ENCODE measurements at places on chromosomes 1 and 21.

- DNase-seq: no peak
- H3K27ac ChIP-seq: no peak overlapping the region
- H3K4me1 ChIP-seq: no peaks in the 10 kb centered on the region
- H3K27me3 ChIP-seq: no peaks in the 10 kb centered on the region
These were observed 1678.9 kb downstream of the KCNT2 start for GRCh38 chr1:194929357-194929756.

DNA sequence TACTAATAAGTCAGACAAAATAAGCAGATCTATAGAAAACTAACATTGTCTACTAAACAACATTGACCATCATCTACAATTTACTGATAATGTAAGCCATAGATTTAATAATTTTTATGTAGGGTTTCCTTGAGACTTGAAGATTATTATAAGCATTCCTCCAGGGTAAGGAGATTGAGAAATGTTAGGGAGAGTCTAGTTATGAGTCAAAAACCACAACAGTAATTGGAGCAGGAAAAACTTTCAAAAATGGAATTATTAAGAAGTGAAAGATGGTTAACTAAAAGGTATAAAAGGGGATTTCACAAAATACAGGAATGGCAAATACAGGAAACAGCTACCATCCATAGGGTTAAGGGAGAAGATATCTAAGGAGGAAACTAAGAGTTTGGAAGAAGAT, 12.4 kb upstream of the UHMK1 start:
- no peak overlapping the region for H3K27ac ChIP-seq
- H3K4me3 ChIP-seq: no peak overlapping the region
- no peaks in the 10 kb centered on the region for H3K36me3 ChIP-seq
- H3K27me3 ChIP-seq: no peaks in the 10 kb centered on the region
- H3K4me1 ChIP-seq: no peaks in the 10 kb centered on the region

DNA sequence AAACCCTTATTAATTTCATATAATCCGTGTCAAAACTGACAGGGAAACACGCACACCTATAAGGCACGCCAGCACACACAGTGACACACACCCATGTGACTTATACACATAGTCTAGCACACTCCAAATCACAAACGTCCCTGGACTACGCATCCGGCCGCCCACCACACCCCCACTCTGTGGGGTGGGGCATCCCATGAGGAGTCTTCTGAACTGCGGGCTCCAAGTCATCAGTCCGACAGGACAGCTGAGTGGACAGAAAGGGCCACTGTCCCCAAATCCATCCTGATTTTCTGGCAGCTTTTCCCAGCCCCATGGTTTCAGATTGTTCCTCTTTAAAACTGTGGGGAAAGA, 829 bp downstream of the PEA15 start:
- peaks cover 18% of the 10 kb centered on the region for H3K36me3 ChIP-seq
- H3K27ac ChIP-seq: peak overlapping the region; percentile 67
- peak overlapping the region; percentile 89 for H3K4me3 ChIP-seq

DNA sequence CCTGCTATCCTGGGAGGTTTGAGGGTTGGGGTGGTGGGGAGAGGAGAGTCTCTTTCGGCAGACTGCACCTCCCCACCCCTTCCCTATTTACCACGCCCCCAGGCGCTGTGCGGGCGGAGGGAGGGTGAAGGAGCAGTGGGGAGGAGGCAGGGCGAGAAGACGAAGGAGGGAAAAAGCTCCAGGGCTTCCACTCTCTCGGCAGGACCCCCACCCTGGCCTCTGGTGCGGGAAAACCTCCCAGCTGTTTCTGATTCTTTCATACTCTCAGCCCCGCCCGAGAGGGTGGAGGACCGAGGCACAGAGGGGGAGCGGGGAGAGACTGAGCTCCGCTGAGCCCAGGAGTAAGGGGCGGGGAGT, 866 bp upstream of the WNT2B start:
- no peaks in the 10 kb centered on the region for H3K27me3 ChIP-seq
- peak; percentile 18 for DNase-seq
- H3K27ac ChIP-seq: no peak overlapping the region
- peak overlapping the region; percentile 72 for H3K4me3 ChIP-seq
- no peaks in the 10 kb centered on the region for H3K36me3 ChIP-seq

GRCh38 chr21:27359141-27359540, 392.3 kb upstream of the ADAMTS5 start:
- no peaks in the 10 kb centered on the region for H3K36me3 ChIP-seq
- H3K27me3 ChIP-seq: no peaks in the 10 kb centered on the region
- DNase-seq: no peak
- H3K27ac ChIP-seq: no peak overlapping the region

DNA sequence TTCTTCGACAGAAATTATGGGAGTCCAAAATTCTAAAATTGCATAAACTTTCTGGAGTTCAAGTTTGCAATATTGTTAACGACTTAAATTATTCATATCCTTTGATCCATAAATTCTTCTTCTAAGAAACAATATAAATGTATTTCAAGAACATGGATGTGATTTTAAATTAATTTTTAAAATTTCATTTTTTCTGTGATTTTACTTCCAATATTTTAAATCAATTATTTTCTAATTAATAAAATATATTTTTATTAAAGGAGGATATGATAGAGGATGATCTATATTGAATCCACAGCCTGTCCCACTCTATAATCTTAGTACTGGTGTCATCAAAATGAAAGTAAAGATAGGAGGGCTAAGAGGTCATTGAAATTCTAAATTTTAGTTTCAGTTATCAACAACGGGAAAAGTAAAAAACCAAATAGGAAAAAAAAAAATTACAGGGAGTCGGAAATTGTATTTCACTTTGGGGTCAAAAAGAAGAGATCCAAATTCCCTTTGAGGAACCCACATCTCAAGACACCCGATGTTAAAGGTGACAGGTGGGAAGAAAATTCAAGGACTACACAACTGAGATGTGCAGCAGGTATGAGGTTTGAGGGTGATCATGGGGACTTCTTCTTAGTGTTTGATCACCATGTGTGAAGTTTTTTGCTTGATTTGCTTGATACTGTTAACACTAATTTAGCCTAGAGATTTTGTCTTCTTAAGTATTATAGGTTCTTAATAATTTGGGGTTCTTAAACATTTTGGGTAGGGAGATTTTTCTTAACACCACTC, 154.8 kb upstream of the RGS18 start:
- H3K27ac ChIP-seq: no peak overlapping the region
- no peak for DNase-seq
- H3K36me3 ChIP-seq: no peaks in the 10 kb centered on the region
- no peaks in the 10 kb centered on the region for H3K4me1 ChIP-seq
- no peak overlapping the region for H3K4me3 ChIP-seq

DNA sequence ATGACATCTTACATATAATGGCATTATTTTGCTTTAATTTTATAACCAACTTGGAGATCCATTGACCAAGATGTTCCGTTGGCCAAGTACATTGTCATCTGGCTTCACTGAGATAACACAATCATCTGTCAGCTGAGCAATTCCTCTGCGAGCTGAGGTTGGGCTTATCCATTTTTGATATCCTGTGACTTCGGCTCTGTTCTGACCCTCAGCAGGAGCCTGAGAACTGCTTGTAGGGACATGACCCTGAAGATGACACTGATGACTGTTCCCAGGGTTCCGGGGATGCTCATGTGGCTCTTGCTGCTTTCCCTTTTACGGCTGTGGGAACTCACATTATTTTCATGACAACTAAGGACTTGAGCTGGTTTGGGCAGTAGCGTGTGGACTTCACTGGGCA, 51.2 kb downstream of the TLR5 start:
- H3K4me1 ChIP-seq: no peaks in the 10 kb centered on the region
- no peak for DNase-seq
- H3K4me3 ChIP-seq: no peak overlapping the region
- H3K36me3 ChIP-seq: no peaks in the 10 kb centered on the region
- H3K27ac ChIP-seq: no peak overlapping the region

- H3K36me3 ChIP-seq: no peaks in the 10 kb centered on the region
- no peaks in the 10 kb centered on the region for H3K27me3 ChIP-seq
- H3K4me1 ChIP-seq: peaks cover 6% of the 10 kb centered on the region
These were observed 2.9 kb upstream of the LRP8 start for GRCh38 chr1:53330819-53331218.

GRCh38 chr1:1677718-1678580, 14.6 kb downstream of the SLC35E2B start:
- H3K4me1 ChIP-seq: no peaks in the 10 kb centered on the region
- no peak overlapping the region for H3K27ac ChIP-seq
- peaks cover 3% of the 10 kb centered on the region for H3K36me3 ChIP-seq
- DNase-seq: peak; percentile 0

DNA sequence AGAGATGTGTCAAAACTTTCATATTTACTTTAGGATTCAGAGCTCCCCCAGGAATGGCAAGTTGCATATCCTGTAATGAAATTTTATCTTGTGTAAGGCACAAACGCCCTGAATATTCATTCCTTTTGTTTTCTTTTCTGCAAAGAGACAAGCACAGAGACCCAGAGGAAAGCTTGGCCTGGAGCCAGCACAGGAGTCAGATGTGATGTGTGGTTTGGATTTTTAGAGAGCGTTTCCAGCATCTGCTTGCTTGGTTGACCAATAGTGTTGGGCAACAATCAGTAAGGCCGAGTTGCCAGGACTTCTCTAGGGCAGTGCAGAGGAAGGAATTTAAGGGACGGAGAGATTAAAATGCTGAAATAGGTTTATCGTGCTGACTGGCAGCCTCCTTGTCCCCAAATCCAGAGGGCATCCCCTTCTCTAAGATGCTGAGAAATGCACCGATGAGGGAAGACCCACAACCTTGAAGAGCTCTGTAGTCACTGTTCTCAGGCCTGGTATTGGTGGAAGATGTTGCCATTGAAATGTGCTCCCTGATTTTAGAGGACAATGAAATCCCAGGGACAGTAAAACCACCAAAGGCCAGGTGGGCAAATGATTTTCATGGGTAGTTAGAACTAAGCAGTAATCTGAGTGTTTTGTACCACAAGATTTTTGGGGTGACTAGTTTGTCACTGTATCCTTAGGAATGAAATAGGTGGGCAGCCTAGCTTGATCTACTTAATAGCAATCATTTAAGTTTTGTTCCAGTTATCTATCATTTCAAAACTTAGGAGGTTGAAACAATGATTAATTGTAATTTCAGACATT, 37.9 kb upstream of the RHOU start:
- no peak overlapping the region for H3K27ac ChIP-seq
- H3K27me3 ChIP-seq: no peaks in the 10 kb centered on the region

- no peaks in the 10 kb centered on the region for H3K4me1 ChIP-seq
- H3K27me3 ChIP-seq: no peaks in the 10 kb centered on the region
- no peaks in the 10 kb centered on the region for H3K36me3 ChIP-seq
- no peak overlapping the region for H3K27ac ChIP-seq
- no peak overlapping the region for H3K4me3 ChIP-seq
- DNase-seq: no peak
These were observed 582.8 kb downstream of the PTBP2 start for GRCh38 chr1:97304366-97304765.

DNA sequence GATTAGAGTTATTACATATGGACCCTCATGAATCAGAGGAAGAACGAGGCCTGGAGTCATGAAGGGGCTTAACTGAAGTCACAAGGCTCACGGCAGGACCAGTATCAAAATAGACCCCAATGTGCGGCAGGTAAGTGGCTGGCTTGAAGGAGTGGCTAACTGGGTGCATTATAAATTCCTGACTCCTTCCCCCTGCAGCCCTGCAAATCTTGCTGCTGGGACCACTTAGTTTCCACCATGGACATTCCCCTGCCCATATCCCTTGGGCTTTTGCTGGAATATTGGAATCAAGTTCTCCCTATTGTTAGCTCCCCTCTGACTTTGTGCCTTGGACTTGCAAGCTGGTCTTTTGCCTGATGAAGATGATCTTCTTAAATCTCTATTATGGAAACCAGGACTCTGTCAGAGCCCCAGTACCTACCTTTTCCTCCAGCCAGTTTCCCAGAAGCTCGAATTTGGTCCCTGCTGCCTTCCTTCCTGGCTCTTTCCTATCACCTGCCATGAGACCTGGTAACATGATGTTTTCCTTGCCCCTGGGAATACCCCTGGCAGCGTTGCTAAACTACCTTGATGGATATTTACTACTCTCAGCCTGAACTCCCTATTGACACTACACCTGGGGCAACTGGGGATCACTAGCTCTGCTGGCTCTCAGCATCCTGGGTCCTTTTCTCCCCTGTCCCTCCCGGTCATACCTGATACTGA, 156.0 kb upstream of the JUN start:
- no peak for DNase-seq
- no peak overlapping the region for H3K27ac ChIP-seq
- no peaks in the 10 kb centered on the region for H3K36me3 ChIP-seq

GRCh38 chr1:191495040-191495439, 663.2 kb upstream of the RGS18 start:
- H3K4me3 ChIP-seq: no peak overlapping the region
- H3K4me1 ChIP-seq: peaks cover 10% of the 10 kb centered on the region
- DNase-seq: peak; percentile 49

DNA sequence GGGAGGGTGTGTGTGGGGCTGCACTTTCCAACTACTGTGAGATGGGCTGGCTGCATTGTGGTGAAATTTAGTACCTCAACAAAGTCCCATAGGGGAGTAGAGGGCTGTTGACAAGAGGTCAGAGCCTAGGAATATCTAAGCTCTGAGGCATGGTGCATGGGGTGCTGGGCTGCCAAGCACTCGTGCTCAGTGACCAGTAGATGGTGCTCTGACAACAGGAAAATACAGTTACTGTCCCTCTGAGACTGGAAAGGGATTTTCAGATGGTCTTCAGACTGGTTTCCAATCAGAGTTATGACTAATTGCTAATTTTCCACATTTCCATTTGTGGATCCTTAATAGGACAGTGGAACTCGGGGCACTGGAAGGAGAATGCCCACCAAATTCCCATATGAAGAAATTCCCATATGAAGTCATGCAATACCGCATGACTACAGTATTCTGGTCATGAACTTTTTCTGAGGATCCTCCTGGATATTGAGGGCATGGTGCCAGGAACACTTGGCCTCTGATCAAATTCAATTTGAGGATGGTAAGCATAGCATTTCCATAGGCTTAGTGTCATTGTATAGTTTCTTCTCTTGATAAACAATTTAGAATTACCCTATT, 4.1 kb upstream of the CACNA1E start:
- H3K36me3 ChIP-seq: no peaks in the 10 kb centered on the region
- DNase-seq: peak; percentile 63
- no peaks in the 10 kb centered on the region for H3K4me1 ChIP-seq
- H3K4me3 ChIP-seq: no peak overlapping the region

GRCh38 chr1:187759825-187760333, 931.1 kb downstream of the PLA2G4A start:
- H3K4me1 ChIP-seq: no peaks in the 10 kb centered on the region
- H3K27ac ChIP-seq: no peak overlapping the region
- DNase-seq: no peak
- no peak overlapping the region for H3K4me3 ChIP-seq

GRCh38 chr1:119859647-119860046, 36.7 kb downstream of the ADAM30 start:
- no peaks in the 10 kb centered on the region for H3K36me3 ChIP-seq
- peaks cover 29% of the 10 kb centered on the region for H3K4me1 ChIP-seq
- peak overlapping the region; percentile 73 for H3K27ac ChIP-seq
- H3K27me3 ChIP-seq: no peaks in the 10 kb centered on the region
- 0 out of 2 replicates have a peak overlapping the region, but pooled peaks have one; percentile 6 for H3K4me3 ChIP-seq

GRCh38 chr1:40853113-40853884, 8.9 kb downstream of the CITED4 start:
- no peak overlapping the region for H3K4me3 ChIP-seq
- H3K4me1 ChIP-seq: 0 out of 2 replicates have a peak, but pooled peaks cover 10% of the 10 kb centered on the region
- no peaks in the 10 kb centered on the region for H3K36me3 ChIP-seq
- peak; percentile 31 for DNase-seq
- no peaks in the 10 kb centered on the region for H3K27me3 ChIP-seq
- H3K27ac ChIP-seq: no peak overlapping the region

- peaks cover 61% of the 10 kb centered on the region for H3K27me3 ChIP-seq
- no peak overlapping the region for H3K4me3 ChIP-seq
- H3K36me3 ChIP-seq: no peaks in the 10 kb centered on the region
- no peak overlapping the region for H3K27ac ChIP-seq
- no peaks in the 10 kb centered on the region for H3K4me1 ChIP-seq
These were observed 404.7 kb upstream of the VAMP3 start for GRCh38 chr1:7366286-7366954.

All from PC-3 (cell line).